ENCODE measurements at places on chromosomes 12 and 14.

GRCh38 chr12:111360325-111360930 is 8.5 kb downstream of the PHETA1 start:
- no peak for DNase-seq

- DNase-seq, result no peak
Measured at GRCh38 chr14:64610049-64610746, 60.4 kb downstream of the PPP1R36 start.

DNA sequence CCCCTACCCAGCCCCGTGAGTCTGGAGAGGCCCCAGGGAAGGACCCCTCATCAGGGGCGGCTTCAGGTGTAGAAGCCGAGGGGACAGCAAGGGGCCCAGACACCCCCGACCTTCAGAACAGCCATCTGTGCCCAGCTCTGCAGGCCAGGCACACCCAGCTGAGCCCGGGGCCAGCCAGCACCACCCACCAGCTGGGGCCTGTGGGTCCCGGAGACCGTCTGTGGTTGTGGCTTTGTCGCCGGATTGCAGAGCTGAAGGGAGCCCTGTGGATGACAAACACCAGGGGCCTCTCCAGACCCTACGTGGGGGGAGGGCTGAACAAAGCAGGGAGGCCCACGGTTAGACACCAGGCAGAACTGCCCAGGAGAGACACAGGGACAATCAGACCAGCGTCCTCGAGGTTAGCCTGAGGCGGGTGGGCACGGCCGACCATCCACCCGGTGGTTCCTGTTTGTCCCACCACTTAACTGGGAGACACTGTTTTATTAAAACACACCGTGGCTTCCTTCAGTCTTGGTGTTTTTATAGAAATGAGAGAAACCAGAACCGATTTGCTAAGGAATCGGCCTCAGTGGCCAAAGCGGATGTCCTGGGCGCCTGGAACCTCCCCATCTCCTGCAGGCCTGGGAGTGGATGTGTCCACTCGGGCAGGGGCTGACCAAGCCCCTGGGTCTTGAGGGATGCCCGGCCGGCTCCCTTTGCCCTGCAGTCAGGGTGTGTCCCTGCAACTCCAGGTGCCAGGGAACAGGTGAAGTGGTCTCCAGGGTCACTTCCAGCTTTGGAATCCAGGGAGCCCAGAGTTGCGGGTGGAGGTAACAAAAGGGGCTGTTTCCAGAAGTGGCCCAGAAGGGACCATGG is 10.0 kb downstream of the C14orf180 start:
- DNase-seq, result no peak

GRCh38 chr12:48029491-48030172 is 25.4 kb upstream of the COL2A1 start:
- no peak for DNase-seq

All from hematopoietic multipotent progenitor cell treated with erythropoietin and hydrocortisone succinate and interleukin-3 and kit ligand, for 15 days (in vitro differentiated cells).